Stimulated activated CD4-positive, alpha-beta T cell treated with anti-CD3 and anti-CD28 coated beads, Interleukin-1b, Interleukin-23, amount 100 ng/mL, for 1 hour (primary cell): ENCODE measurements at places on chromosomes 16 and 17.

- DNase-seq: no peak
These were observed 6.3 kb downstream of the G6PC1 start for GRCh38 chr17:42906772-42907446.

- no peak for DNase-seq
These were observed 14.6 kb upstream of the RMI2 start for GRCh38 chr16:11330526-11331237.

GRCh38 chr17:79887451-79887991 is 48.3 kb upstream of the CBX4 start:
- DNase-seq: no peak

- DNase-seq: no peak
These were observed 69.8 kb upstream of the IRX3 start for GRCh38 chr16:54356391-54356790.

DNA sequence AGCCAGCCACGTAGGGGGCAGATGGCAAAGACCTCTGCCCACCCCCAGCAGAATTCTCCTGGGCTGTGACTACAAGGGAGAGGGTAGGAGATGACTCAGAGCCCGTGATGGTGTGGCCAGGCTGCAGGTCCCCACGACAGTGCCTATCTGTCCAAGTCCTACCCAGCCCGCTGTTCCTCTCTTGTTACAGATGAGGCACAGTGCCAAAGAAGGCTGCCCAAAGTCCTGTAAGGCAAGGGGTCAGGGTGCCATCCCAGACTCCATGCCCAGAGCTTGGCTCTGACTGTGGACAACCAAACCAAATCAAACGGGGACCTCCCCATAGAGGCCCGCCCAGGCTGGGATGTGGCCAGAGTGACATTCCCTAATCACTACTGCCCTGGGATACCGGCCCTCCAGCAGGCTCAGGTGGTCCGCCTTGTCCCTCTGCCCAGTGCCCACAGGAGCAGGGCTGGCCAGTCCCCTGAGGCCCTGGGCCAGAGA is 12.6 kb upstream of the BCAR1 start:
- DNase-seq: no peak

DNA sequence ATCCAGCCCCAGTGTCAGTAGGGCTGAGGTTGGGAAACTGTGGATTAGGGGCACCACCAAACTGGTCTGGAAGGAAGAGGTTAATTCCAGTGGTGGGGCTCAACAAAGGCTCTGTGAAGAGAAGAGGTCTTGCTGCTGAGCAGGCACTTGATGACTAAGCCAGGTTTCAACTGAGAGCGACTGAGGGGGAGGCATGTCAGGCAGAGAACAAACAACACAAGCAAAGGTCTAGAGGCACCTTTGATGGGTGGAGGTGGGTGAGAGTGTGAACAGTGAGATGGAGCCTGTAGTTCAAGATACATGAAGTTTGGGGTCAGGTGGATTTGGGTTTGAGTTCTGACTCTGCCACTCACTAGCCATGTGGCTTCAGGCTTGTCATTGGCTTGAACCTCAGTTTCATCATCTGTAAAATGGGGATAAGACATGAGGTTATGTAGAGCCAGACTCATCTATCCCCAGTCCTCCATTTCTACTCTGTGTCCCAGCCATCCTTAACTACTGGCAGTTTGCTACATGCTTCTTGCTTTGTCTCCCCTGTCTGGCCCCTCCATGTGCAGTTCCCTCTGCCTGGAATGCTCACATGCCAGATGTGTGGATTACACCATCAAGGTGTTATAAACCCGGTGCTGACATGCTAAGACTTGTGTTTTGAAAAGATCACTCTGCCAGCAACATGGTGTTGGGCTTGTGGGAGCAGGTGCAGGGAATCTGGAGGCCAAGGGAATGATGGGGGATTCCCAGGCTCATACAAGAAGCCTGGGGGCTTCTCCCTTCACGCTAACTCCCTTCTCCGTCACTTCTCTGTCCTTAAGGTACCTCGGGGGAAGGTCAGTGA is 3.0 kb upstream of the RMI2 start:
- no peak for DNase-seq

DNA sequence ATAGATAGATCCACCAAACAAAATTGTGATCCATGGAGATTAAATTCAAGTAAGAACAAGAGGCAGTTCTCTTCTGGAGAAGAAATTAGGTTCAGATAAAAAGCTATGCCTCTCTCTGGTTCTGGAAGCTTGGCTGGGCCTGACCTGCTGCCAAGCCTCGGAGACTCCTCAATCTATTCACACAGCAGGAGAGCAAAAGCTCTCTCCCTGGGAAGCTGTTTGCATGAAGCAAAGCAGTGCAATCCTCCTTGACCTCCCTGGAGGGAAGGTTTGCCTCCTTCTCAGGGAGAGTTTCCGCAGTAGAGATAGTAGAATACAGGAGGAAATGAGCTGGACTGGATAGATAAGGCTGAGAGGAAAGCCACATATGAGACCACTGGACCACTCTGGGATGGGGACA is 78.1 kb upstream of the GNAO1 start:
- DNase-seq: no peak

- no peak for DNase-seq
These were observed 492 bp downstream of the SLC25A39 start for GRCh38 chr17:44324092-44324570.

DNA sequence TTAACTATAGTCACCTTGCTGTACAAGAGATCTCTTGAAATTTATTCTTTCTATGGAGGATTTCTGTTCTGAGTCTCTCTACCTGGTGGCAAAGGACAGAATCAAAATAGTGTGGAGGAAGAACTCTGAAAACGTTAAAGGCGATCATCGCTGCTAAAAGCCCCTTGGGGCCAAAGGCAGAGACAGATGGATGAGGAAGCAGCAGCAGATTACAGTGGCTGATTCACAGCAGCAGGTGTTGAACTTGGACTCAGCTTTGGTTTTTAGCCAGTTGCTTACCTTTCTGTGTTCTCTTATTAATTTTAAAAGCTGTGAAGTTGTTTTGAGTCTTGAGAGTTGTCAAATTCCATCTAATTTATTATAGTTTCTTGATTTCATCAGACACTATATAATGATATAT is 956.1 kb upstream of the GOT2 start:
- DNase-seq: no peak
